ENCODE measurements at places on chromosomes 3 and 15.

DNA sequence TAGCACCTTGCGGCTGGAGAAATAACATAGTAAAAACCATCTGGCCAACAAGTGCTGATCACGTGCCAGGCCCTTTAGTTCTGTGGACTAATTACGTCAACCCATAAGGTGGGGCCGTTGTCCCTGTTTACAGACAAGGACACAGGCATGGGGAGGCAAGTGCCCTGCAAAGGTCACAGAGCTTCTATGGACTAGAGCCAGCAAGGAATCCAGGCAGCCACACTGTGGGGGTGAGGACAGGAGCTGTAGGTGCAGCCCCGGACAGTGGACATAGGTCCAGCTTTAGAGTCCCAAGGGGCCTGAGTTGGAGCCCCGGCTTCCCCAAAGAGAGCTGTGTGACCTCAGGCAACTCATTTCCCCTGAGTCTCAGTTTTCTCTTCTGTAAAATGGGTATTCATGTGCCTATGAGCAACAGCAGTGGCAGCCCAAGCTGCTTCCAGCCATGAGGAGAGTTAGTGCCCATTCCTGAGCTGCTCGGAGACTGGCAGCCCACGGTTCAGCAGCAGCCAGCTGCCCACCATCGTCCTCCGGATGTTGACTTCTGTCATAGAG lies 13.9 kb downstream of the CHST13 start:
- peak; percentile 29 for DNase-seq

DNA sequence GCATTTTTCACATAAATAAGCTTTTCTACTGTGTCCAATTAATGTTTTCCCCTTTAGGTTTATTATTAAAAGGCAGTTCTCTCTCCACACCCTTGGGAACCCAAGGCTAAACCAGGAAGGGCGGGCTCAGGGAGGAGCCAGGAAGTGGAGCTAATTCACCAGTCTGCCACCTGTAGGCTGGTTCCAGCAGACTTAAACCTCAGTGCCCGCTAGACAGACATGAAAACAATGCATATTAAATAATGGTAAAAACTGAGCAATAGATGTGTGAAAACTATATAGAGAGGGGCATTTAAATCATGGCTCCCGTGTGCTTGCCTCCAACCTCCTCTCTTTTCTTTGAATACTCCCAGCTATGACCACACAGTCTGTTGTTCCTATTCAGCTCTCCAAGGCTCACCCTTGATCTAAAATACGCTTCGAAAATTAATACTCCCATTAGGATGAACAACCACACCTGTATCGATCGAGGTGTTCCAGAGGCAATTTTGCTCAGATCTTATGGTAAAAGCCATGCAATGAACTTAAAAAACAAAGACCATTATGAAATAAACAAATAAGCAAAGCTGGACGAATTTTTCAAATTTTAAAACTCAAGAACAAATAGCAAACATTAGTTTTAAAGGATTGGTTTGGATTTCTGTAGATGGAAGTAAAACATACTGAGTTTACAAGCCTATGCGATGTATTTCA lies 253.3 kb downstream of the TJP1 start:
- DNase-seq: no peak

- peak; percentile 94 for DNase-seq
These were observed at the start of gene RPUSD2 for GRCh38 chr15:40569129-40569953. Gene RPUSD2 (plus strand): TSS chr15:40569299. CDS start chr15:40569338, 39 bp downstream.

- peak; percentile 89 for DNase-seq
These were observed 48.1 kb upstream of the EPHB3 start for GRCh38 chr3:184513276-184514170.

DNA sequence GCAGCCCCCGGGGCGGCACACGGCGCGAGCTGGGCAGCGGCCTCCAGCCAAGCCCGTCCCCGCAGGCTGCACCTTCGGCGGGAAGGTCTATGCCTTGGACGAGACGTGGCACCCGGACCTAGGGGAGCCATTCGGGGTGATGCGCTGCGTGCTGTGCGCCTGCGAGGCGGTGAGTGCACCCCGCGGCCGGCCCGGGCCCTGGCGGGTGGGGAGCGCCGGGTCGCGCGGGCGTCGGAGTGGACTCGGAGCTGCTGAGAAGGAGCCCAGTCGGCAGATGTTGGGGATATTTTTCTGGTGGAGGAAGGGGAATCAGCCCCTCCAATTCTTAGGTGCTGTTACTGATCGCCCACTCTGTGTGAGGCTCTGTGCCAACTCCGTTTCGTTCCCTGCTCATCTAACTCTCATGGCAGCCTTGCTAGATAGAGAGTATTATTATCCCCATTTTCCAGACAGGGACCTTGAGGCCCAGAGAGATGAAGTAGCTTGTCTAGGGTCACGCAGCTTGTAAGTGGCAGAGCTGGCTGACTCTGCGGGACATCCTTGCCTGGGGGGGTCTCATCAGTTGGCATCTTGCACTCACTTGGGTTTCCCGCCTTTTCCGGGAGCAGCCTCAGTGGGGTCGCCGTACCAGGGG lies 890 bp downstream of the CHRD start:
- no peak for DNase-seq

DNA sequence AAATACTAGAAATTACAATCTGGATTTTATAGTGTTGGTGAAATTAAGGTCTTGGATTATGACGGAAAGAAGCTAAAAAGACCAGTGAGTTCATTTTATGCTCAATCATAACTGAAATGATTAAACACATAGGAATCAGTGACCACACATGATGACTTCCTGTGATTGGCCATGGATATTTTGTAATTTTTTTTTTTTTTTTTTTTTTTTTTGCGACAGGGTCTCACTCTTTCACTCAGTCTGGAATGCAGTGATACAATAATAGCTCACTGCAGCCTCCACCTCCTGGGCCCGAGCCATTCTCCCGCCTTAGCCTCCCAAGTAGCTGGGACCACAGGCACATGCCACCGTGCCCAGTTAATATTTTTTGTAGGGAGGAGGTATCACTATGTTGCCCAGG lies 47.4 kb downstream of the PAQR5 start:
- no peak for DNase-seq

- DNase-seq: no peak
These were observed 35.3 kb downstream of the ANXA2 start for GRCh38 chr15:60362321-60363086.

DNA sequence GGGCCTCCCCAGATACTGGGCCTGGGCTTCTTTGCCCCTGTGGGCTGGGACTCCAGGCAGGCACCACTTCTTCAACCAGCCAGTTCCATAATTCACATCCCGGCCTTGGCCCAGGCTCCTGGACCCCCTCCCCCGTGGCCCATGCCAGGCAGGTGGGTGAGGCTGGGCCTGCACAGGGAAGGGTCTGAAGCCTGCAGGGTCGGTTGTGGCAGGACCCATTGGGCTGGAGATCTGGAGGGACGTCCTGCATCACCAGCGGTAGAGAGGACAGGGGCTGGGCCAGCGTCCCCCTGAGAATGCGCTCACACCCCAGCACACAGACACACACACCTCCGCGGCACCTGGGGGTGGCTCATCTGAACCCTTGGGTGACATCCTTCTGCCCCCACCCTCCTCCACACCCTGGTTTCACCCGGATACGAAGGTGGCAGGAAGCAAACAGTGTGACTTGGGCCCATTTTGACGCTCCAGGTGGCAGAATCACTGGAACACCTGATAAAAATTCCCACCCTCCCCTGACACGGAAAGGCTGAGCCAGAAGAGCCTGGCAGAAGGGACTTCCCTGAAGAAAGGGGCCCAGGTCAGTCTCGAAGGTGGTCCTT lies 15.4 kb downstream of the ZDHHC19 start:
- no peak for DNase-seq

GRCh38 chr3:177337541-177338331 lies 140.5 kb upstream of the TBL1XR1 start:
- DNase-seq: no peak

GRCh38 chr3:159884661-159885402 lies 103.8 kb upstream of the IL12A start:
- no peak for DNase-seq

DNA sequence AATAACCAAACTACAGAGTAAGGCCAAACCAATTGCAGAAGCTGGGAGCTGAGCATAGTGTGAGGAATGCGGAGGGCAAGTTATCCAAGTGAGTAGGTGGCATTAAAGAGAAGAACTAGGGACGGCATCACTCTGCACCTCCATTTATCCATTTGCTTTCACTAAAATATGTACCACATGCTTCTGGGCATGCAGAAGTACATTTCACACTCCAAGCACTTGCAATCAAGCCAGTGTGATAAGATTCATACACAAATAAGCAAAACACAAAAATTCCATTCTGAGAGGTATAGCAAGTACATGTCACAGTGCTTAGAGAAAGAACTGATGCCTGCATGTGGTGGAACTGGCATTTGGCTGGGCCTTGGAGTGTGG lies 81.1 kb downstream of the CCNL1 start:
- DNase-seq: no peak

DNA sequence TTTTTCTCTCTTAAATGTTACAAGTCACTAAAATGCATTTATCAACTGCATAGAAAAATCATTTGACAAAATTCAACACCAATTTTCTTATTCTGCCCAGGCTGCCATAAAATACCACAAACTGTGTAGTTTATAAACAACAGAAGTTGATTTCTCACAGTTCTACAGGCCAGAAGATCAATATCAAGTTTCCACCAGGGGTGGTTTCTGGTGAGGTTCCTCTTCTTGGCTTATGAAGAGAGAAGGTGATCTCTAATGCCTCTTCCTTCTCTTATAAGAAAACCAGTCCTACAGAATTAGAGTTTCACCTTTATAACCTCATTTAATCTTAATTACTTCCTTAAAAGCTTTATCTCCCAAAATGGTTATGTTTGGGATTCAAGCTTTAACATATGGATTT lies 10.9 kb upstream of the CD200R1L start:
- DNase-seq: no peak

DNA sequence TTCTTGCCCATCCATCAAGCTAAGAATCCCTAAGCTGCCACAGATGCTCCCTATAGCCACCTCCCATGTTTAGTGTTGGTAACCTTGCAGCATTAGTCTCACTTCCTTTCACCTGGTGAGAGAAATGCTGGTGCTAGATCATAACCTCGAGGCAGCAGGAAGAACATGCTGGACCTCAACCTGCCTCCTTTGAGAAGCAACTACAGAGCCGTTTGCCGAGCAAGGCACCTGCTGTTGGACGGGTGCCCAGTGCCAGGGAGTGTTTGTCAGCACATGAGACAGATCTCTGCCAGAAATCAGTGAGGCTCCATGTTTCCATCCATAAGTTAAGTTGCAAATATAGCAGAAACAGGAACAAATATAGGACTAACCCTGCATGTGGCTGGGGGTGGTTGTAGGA lies 955.7 kb downstream of the TUSC7 start:
- no peak for DNase-seq

DNA sequence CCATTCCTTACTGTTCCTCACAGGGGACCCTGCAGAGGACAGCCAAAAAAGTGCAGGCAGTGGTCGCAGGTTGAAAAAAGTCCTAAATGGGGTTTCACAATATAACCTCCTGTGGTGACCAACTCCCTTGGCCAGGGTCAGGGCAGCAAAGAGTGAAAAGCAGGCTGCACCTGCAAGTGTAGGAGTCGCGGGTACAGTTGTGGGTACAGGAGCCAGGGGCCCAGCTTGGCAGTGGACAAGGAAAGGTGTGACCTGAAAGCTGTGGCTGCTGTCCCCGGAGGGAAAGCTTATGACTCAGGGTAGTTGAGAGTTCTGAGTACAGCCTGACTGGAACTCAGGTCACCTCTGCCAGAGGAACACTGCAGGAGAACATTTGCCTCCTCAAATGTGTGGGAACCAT lies 1114.1 kb downstream of the ROBO2 start:
- no peak for DNase-seq

- no peak for DNase-seq
These were observed 770 bp downstream of the TBC1D5 start for GRCh38 chr3:17741621-17742101.

DNA sequence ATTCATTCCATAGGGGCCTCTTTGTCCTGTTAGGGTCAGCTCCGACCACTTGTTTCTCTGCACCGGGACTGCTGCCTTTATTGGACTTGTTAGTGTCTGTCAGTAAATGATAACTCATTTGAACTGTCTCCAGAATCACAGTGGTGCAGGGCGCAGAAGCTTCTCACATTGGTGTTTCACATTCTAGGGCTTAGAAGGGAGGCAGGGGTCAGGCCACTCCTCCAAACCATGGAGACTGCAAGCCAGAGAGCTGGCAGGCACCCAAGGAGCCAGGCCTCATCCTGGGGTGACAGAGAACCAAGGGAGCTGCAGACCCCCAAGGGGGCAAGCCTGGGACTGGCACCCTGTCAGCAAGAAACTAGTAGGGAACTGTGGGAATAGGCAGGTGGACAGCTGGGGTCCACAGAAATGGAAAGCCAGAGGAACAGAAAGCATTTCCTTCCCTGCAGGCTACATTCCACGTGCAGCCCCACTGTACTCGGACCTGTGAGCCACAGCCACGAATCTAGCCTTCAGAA lies 49.1 kb downstream of the CCNL1 start:
- DNase-seq: peak; percentile 66
